ENCODE measurements at places on chromosomes 7 and 10. TPM values are rescaled to one million over a fixed set of nuclear protein-coding genes. Genes with fewer than 3 reads are reported as not detected.

DNA sequence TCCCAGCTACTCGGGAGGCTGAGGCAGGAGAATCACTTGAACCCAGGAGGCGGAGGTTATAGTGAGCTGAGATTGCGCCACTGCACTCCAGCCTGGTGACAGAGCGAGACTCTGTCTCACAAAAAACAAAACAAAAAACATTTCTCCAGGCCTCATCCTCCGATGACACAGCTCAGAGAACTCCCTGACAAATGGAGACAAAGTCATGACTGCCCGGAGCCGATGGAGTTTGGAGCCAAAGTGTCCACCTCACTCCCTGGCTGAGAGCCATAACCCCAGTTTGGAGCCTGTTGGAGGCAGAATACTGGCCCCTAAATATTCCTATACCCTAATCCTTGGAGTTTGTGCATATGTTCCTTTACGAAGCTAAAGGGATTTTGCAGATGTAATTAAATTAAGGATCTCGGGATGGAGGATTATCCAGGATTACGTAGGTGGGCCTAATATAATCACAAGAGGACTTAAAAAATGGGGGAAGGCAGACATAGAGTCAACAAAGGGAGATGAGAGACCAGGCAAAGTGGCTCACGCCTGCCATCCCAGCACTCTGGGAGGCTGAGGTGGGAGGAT, 22.7 kb downstream of the SSC4D start:
- DNase-seq, result no peak

TSPAN15 gene
- total RNA-seq, result 4.3 TPM

DNA sequence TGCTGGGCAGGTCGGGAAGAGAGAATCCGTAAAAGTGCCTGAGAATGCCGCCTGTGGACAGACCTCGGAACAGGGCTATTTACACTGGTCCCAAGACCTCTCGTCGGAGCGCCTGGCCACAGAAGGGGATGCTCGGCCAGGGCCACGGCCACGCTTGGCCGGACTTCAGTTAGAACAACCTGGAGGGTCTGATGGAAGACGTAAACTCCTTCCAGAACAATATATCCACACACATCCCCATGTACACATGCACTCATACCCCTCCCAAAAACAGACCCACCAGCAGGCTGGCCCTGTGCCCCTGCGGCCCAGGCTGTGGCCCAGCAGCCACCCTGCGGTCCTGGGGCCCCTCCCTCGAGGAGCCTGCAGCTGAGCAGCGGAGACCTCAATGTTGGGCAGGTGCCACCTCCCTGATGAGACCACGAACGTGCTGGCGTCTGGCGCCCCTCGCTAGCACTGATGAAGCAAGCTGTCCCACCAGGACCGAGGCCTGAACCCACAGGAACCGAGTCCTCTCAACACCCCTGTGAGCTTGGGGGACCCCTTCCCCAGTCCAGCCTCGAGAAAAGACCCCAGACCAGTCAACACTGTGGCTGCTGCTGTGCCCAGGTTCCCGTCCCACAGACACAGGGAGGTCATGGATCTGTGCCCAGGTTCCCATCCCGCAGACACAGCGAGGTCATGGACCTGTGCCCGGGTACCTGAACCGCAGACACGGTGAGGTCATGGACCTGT, 8.9 kb downstream of the CFAP46 start:
- DNase-seq, result no peak

DNA sequence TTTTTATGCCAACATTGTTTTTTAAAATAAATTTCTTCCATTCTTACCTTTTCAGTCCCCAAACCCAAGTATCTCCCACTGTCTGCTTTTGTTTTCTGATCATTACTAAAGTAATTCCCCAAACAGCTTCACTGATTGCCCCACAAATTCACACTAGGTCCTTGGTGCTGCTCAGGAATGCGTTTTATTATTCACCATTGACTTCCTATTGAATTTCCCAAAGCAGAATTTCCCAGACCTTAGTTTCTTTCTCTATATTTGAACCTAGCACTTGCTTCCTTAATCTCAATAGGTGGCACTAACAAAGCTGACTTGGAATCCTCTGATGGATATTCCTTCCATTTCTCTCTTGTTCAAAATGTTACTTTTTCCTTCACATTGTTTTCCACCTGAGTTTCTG, 52.2 kb downstream of the FZD1 start:
- no peak for DNase-seq

DNA sequence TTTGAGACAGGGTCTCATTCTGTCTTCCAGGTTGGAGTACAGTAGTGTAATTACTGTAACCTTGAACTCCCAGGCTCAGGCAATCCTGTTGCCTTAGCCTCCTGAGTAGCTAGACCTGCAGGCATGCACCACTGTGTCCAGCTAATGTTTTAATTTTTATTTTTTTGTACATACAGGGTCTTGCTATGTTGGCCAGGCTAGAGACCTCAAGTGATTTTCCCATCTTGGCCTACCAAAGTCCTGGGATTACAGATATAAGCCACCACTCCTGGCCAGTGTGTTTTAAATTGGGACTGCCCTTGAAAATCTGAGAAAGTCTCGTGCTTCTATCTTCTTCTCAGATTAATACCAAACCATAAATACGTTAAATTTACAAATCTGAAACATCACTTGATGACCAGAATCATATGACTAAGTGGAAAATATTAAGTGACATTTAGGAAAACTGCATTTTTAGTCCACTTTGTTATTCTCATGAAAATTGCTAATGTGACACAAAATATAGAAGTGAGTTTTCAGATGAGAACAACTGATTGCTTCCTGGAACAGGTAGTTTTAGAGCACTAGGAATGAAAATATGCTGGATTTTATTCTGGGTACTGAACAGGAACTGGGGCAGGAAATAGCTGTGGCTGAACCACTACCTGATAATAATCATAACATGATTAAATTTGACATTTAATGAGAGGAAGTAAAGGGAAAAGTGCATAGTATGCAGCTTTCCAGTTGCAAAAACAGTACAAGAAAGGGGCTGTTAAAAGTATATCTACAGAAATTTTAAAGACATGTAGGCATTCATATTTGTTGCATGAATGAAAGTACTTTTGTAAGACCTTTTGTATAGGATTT, 4.2 kb downstream of the PHTF2 start:
- peak; percentile 56 for DNase-seq

- no peak for DNase-seq
Observed at GRCh38 chr10:130466271-130466997, 330.2 kb downstream of the GLRX3 start.

GRCh38 chr7:44153948-44154335, 12.8 kb upstream of the MYL7 start:
- DNase-seq, result no peak

OIT3 gene
- total RNA-seq, result not detected

GRCh38 chr10:69801434-69802315, at the start of gene COL13A1:
Gene COL13A1, plus strand, starts transcription at chr10:69801906. Its CDS starts 518 bp downstream, at chr10:69802424.
- no peak for DNase-seq

Data from CD4-positive, CD25-positive, alpha-beta regulatory T cell (primary cell).